ENCODE measurements at places on chromosomes 16 and 17. TPM values are rescaled to one million over a fixed set of nuclear protein-coding genes. Genes with fewer than 3 reads are reported as not detected.

- DNase-seq = no peak
These were observed 173.4 kb downstream of the KIF2B start for GRCh38 chr17:53996131-53996530.

- DNase-seq = peak; percentile 49
These were observed 51.1 kb upstream of the SLC47A1 start for GRCh38 chr17:19482576-19482975.

- DNase-seq = no peak
These were observed 278.9 kb downstream of the SEC14L1 start for GRCh38 chr17:77419547-77420094.

DNA sequence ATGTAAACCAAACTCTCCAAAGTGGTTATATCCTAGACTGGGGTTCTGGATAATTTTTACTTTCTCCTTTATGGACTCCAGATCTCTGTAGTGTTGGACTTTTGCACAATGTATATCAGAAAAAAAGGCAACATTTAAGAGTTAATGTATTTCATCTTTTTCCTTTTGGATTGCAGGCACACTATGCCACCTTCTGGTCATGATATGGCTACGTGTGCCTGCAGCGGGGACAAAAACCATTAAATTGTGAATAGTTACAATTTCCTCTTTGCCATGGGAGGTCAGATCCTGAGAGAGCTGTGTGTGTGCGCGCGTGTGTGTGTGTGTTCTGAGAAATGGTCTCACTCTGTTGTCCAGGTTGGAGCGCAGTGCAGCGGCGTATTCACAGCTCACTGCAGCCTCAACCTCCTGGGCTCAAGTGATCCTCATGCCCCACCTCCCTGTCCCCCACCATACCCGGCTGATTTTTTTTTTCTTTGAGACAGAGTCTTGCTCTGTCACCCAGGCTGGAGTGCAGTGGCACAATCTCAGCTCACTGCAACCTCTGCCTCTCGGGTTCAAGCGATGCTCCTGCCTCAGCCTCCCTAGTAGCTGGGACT lies 4.3 kb upstream of the SGF29 start:
- no peak for DNase-seq

DNA sequence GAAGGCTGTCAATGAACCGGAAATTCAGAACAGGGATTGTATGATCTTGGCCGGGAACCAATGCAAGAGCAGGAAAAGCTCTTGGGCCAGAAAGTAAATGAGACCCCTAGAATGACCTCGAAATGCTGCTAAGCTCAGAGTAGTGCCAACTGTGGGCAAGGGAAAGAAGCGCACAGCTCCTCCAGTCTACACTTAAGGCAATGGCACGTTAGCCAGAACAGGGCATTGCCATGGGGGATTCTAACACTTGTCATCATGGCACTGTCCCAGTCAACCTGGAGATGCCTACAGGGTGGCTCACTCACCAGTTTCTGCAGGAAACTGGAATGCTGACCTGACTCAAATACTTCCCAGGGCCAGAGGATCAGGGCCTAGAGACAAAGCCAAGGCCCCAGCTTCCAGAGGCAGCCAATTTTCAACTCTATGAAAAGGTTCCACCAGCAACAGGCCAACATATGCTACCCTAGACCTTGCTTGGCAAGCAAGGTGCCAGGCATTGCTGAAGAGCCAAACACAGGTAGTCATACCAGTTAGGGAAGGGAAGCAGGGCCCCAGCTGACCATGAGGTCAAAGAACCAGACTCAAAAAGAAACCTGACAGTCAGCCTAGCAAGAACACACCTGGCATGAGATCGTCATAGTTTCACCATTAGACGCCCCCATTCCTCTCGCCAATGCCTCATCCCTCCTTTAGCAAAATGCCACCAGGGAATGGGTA lies 34.9 kb downstream of the ARHGAP17 start:
- no peak for DNase-seq

DNA sequence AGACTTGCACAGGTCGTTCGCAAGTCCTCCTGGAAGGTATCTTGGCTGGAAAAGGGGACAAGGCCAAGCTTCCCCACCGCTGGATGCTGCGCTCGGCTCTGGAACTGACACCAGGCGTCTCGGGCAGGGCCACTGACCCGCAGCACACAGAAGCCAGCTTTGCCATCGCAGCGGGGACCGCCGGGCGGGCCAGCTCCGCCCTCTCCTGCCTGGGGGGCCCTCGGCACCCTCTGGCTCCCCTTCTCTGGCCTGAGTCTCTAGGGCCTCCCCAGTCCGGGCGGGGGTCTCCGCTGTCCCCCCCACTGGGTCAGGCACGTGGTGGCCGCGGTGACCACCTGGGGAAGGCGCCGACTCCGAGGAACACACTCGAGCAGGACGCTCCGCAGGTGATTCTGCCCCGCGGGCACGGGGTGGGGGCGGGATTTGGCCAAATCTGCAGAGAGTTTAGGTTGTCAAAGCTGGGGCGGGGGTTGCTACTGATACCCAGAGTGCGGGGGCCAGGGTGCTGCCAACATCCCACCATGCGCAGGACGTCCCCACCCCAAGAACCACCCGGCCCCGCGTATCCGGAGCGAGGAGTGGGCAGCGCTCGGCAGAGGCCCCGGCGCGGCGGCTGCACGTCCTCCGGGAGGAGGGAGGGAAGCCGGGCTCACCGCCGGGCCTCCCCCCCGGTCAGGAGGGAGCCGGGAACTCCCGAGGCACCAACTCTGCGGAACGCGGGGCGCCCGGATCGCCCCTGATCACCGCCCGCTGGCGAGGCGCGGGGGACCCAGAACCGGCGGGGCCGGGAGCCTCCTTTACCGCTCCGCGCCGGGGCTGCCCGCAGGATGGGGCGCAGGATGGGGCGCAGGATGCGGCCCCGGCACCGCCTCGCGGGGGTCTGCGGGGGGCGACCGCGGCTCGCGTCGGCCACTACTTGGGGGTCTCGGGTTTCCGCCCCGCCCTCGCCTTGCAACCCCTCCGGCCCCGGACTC lies 744 bp upstream of the METRNL start:
- DNase-seq = no peak

- peak; percentile 26 for DNase-seq
These were observed 203.7 kb downstream of the LGALS9B start for GRCh38 chr17:20263595-20263994.

DNA sequence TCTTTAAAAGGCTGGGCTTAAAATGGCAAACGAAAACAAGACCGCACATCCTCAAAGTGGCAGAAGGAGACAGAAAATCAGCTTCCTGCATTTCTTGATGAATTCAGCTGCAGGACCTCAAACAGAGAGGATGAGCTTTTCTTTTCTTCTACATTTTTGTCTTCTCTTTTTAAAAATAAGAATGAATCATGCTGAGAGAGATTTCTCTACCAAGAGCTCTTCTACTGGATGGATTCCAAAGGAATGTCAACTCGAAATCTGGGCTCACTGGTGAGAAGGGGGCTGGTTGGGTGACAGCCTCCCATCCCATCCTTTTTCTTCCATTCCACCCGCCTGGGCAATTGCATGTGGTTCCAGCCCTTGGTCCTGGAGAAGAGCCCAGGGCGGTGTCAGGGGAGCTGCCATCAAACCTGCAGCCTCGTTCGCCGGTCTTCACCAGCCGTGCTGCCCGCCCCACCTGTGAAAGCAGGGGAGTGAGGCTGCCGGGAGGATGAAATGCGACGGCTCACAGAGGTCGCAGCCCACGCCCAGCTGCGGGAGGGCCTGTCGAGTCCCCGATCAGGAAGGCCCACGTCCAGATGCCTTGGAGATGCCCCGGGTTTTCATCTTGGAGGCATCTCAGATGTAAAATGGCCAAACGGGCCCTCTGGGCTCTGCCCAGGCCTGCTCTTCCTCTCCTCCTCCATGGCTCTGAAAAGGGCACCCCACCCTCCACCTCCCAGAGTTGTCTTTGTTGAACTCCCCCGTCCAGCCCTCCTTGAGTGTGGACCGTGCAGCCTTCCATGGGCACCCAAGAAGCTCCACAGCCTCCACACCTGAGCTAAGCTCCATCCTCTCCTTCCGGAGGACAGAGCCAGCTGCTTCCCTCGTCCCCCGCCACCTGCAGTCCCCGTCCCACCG lies 121.9 kb downstream of the FOXL1 start:
- DNase-seq = no peak

GRCh38 chr17:80998118-80998747 lies 6.6 kb downstream of the CHMP6 start:
- no peak for DNase-seq

DNA sequence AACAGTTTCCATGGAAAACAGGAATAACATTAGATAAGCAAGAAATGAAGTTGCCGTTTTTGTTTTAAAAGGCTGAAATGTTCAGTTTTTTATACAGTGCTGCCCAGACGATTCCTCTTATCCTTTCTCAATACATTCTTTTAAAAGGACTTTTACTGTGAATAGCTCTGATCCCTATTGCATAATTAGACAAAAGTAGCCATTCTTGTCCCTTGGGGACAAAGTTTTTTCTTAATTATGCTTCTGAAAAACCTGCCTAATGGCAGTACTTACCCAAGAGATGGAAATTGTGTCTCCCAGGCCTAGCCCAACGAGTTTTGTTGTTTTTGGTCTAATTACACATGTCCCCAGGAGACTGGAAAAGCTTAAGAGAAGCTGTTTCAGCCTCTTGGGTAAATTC lies 27.6 kb downstream of the NXPH3 start:
- DNase-seq = no peak

DNA sequence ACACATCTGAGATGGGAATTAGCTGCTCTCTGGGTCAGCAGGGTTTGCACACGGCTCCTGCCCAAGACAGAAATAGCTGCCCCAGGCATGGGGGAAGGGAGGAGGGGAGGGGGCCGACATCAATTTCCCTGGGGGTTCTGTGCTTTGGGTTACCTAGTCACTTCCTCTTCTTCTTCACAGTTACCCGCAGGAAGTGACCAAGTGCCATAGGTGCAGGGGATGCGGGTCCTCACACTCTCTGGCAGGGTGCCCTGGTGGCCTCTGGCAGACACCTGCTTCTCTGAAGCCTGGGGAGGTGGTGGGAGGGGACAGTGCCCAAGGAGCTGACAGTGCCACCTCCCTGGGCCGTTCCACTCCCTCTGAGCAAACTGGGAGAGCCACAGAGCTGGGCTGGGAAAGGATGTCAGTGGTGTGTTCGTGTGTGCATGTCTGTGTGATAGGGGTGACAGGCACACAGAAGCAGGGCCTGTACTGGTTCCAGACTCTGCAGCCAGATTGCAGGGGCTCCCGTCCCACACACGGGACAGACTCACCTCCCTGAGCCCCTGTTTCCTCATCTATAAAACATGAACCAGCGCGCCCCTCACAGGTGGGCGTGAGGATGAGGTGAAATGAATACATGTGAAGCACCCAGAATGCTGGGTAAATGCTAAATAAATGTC lies 18.2 kb downstream of the SCN4A start:
- no peak for DNase-seq

GRCh38 chr17:56648806-56649205 lies 55.3 kb downstream of the NOG start:
- DNase-seq = no peak

GRCh38 chr17:15922586-15922985 lies 22.3 kb upstream of the ADORA2B start:
- no peak for DNase-seq

GRCh38 chr17:7806587-7806986 lies 27.4 kb upstream of the KDM6B start:
- DNase-seq = no peak

GRCh38 chr16:87309620-87310525 lies 7.3 kb downstream of the C16orf95 start:
- DNase-seq = no peak

- DNase-seq = no peak
These were observed 262.7 kb upstream of the KCNJ16 start for GRCh38 chr17:69812240-69812837.

DNA sequence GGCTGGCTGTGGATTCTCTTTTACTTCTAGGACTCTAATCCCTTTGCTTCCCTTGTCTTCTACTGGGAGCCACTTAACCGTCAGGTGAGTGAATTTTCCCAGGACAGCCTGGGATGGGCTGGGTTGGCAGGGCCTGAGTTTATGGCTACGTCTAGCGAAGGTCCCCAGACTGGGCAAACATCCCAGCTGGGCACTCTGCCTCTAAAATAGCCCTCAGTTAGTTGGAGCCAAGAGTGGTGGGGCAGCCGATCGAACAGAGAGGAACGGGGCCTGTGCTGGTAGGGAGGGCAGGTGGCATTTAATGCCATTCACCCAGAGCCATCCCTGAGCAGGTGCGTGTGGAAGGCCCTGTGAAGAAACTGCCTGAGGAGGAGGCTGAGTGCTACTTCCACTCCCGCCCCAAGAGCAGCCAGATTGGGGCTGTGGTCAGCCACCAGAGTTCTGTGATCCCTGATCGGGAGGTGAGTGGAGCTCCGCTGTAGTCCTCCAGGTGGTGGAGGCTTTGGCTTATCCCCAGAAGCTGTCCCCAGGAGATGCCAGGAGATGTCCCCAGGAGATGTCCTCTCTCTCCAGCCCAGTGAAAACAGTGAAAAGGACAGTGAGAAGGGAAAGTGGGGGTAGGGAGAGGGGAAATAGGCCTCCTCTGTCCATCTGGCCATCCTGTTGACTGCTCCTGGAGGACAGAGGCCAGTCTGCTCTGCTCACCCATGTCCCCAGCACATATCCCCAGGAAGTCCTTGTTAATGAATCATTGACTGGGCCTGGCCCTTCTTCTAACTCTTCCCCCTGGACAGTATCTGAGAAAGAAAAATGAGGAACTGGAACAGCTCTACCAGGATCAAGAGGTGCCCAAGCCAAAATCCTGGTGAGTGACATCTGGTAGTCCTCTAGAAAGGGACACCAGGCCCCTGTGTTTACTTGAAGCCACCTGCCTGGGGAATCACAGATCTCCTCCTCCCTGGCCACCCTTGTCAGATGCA lies 4.4 kb downstream of the PNPO start:
- no peak for DNase-seq

DNA sequence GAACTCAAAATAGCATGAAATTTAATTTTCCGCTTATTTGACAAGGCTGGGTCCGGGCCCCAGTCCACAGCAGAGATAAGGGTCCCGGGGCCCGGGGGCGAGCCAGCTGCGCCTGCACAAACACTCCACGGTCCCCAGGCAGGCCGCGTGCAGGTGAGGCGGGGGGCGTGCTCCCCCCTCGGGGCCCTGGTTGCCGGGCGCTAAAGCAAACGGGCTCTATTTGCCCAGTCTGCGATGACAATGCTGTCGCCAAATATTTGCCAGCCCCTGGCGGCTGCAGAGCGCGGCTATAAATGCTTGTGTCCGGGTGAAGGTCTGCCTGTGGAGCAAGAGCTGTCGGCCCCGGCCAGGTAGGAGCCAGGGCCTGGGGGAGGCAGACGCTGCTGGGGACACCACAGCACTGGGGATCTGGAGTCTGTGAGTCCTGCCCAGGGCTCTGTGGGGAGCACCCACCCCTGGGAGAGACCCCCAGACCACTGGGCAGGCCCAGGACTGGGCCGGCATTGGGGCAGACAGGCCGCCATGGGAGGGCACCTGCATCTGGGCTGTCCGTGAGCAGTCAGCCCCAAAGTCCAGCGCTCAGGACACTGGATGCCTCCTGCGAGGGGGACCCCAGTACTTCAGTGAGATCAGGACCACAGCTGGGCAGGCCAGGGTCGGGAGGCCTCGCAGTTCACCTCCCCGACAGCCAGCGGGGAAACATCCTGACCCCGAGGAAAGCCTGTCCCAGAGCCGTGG lies at the start of gene PERCC1:
PERCC1 (plus strand) TSS at position 320 of the 738 bp plus-strand sequence. CDS start 1,516 bp downstream, outside the sequence.
- no peak for DNase-seq

Gene TNFRSF13B
- not detected for polyA plus RNA-seq

Gene NOL11
- polyA plus RNA-seq = 32.2 TPM

Gene SYCE1L
- 0.44 TPM for polyA plus RNA-seq

Gene NAA60
- polyA plus RNA-seq = 30.7 TPM

Gene ELOB
- polyA plus RNA-seq = 212 TPM

Gene TIMP2
- 361 TPM for polyA plus RNA-seq

Gene CIITA
- 0.04 TPM for polyA plus RNA-seq

Gene TVP23A
- polyA plus RNA-seq = not detected

Gene SLFN13
- polyA plus RNA-seq = 1.3 TPM

Gene DDX42
- 56.3 TPM for polyA plus RNA-seq

Gene PFAS
- polyA plus RNA-seq = 15.6 TPM

Gene RAMP2
- 1.7 TPM for polyA plus RNA-seq

Gene G6PC1
- polyA plus RNA-seq = not detected

Gene SLFN12L
- not detected for polyA plus RNA-seq

Gene FBXO39
- 0.07 TPM for polyA plus RNA-seq

All from BJ (cell line).